ENCODE measurements at places on chromosomes 5 and 9.

- DNase-seq: no peak
Observed at GRCh38 chr5:177439518-177440053, 7.0 kb upstream of the PRR7 start.

GRCh38 chr5:132254321-132254977 lies 3.0 kb upstream of the PDLIM4 start:
- no peak for DNase-seq

DNA sequence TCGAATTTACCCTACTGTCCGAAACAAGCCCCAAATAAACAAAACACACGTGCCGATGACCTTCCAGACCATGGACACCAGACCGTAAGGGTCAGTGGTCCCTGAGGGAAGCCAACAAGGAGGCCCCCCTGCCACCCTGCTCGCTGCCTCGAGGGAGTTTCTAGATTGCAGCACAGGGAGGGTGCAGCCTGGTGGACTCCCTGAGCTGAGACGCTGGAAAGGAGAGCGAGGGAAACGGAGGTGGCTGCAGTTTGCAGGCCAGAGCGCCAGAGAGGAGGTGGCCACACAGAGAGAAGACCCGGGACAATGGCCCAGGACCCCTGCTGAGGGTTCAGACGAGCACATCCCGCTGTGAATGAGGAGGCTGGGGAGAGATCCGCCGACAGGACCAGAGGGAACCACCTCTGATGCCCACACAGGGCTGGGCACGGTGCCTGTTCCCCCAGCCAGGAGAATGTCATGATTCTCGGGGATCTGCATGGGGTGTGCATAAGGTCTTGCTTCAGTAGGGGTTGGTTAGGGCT lies 48.9 kb downstream of the SLC6A3 start:
- DNase-seq: no peak

GRCh38 chr5:42636946-42637345 lies 119.7 kb upstream of the CCDC152 start:
- no peak for DNase-seq

DNA sequence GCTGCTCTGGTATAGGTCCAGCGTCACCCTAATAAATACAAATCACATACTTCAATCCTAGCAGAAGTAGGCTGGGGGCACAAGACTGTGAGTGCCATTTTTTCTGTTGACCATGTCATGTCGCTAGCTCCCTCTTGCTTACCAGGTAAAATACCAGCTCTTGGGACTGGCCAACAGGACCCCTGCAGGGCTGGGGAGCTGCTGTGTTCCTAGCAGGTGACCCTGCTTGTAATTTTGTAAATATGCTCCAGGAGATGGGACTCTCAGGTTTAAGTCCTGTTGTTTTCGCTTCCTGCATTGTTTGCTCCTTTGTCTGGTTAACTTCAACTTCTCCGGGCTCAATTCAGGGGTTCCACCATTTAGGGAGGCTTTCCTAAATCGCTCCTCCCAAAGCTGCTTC lies 286.6 kb upstream of the DAP start:
- no peak for DNase-seq

GRCh38 chr5:146130440-146131045 lies 25.2 kb upstream of the PLAC8L1 start:
- no peak for DNase-seq

DNA sequence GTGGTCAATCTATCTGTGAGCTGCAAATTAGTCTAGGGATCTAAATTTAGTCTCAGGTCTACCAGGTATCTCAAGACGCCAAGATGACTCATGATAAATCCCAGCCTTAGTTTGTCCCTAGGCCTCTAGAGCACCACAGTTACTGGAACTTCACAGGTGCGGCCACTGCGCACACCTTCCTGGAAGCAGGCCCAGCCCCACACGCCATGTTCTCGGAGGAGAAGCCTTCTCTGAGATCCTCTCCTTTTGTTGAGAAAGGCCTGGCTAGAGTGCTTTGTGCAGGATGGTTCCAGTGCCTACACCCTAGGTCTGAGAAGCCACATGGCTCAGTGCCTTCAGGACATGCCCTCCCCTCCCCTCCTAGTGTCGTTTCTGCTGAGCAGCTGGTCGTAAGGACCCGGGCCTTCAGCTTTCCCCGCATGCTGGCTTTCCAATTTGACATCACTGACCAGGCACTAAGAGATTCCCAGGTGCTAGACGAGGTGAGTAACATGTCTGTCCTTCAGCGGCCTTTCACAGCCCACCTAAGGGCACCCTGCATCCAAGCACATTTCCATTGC lies 51.9 kb downstream of the IPPK start:
- DNase-seq: no peak

- no peak for DNase-seq
Observed at GRCh38 chr9:6305954-6306563, 22.1 kb upstream of the TPD52L3 start.

DNA sequence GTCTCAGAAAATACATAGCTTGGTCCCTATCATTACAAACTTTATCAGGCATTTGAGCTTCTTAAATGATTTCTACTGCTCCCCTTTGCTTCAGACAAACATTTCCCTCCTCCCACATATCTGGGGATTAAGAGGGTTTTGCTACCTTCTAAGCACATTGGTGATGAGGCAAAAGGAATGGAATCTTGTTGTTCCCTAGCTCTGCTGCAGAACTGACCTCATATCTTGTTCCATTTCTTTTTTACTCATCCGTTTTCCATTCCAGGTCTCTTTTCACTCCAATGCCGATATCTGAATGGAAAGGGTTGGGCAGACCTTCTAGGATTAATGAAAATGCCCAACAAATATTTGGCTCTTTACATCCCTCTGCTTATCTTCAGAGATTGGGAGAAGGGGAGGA lies 444.6 kb downstream of the ZNF608 start:
- no peak for DNase-seq

GRCh38 chr5:6439588-6440550 lies 8.8 kb upstream of the UBE2QL1 start:
- DNase-seq: no peak

DNA sequence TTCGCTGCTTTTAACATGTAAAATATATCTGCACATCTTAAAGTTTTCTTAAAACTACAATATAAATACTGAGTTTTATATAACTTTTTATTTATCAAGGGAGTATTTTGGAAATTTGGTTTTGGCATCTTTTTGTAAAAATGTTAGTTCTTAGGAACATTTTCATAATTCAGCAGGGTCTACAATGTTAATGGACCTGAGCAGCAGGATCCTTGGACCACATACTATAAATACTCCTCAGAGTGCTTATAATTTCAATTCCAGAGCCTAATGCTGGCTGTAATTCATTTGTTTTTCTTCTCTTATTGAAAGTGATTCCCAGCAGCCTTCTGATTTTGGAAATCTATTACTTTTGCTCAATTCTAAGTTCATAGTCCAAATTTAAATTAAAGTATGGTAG lies 1216.2 kb downstream of the MAT2B start:
- no peak for DNase-seq

GRCh38 chr5:143066556-143067281 lies 296.5 kb downstream of the ARHGAP26 start:
- peak; percentile 9 for DNase-seq

- no peak for DNase-seq
Observed at GRCh38 chr5:143946837-143947236, 134.9 kb downstream of the HMHB1 start.

DNA sequence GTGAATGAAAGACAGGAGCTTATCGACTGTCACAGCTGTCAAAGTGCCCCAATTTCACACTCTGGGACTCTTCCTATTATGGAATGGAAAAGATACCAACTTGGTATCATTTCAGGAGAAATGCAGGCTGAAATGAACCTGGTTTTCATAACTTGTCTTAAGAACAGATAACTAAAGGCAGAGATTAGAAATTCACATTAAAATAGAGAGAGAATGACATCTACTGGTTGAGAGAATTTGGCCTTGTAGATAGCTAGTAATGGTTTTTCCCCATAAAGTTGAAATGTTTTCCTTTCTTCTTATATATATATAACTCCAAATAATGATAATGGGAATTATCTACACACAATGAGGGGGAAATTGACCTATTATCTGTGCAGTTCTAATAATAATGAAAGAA lies 600.2 kb upstream of the CCNG1 start:
- DNase-seq: no peak

DNA sequence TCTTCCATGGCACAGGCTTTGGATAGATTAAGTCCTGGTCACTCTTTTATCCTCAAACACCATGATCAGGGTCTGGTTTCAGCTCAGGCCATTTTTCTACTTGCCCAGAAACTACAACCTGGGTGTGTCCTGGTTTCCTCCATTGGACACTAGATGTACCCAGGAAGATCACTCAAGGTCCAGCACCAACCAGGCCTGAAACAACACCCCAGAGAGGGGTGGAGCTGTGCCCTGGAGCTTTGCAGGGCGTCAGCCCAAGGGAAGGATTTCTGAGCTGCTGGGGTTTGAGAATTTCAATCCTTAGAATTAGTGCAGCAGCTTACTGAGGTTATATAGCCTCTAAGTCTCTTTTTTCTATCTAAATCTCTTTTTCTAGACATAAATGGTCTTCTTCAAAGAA lies 722.0 kb downstream of the MTRR start:
- no peak for DNase-seq

DNA sequence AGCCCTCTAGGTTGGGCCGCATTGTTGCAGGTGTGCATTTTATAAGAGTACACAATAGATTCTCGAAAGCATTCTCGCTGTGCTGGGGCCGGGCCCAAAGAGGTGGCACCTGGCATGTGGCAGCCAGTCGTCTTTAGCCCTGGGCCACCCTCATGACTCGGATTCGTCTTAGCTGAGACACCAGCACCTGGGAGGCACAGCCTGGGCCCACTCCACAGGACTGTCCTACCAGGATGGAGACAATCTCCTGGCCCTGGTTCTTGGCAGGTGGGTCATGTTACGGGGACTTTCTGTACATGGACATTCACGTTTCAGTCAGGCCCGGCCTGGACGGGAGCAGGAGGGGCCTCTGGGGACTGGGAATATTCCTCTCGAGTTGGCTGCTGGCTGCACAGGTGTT lies 212.5 kb downstream of the FANCC start:
- DNase-seq: no peak

DNA sequence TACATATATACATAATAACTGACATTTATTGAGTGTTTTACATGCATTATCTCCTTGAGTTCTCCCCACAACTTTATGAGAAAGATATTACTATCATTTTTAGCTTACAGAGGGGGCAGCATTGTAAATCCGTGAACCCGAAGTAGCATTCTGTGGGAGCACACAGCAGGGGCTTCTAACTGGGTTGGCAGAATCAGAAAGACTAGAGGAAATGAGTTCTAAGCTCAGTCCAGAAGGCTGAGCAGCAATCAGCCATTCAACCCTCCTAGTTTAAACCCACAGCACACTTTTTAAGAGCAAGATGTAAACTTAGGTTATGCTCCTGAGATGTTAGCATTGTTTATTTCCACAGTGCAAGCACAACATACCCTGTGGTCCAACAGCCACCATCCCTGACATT lies 177.2 kb downstream of the TMEM38B start:
- DNase-seq: no peak

DNA sequence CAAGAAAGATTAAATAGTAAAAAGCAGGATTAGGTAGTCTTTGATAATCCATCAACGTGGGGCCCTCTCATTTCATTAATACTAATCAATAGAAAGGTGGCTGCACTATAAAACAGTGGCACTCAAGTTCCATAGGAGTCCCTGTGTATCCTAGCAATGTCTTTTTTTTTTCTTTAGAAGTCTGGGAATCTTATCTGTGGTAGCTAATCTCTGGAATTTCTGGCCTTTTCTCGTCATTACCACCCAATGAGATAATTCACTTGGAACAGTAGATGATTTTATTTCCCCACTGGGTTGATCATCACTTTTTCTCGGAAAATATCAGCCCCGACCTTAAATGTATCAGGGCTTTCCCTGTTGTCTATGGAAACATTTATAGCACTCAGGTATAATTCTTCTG lies 86.8 kb upstream of the CDH6 start:
- no peak for DNase-seq

GRCh38 chr5:56465769-56466135 lies 232.6 kb upstream of the ANKRD55 start:
- no peak for DNase-seq

DNA sequence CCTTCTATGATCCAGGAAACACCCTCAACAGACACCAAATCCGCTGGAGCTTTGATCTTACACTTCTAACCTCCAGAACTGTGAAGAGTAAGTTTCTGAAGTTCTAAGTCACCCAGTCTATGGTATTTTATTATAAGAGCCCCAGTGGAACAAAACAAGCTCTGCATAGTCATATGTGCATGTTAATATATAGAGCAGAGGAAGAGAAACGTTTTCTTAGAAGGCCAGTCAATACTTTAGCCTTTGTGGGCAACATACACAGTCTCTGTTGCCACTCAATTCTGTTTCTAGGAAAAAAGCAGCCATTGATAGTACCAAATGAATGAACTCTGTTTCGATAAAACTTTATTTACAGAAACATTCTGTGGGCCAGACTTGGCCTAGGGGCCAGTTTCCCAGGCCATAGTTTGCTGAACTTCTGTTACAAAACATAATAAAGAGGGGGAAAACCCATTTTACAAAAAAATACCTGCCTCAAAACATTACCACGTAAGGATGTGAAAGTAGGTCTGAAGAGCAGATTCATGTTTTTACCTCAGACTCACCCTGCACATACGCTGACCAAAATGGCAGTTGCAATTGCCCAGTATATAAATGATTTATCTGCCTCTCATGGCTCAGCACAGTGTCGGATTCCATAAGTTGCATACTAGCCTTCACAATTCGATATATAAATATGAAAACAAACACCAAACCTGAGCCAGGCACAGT lies 350.5 kb downstream of the SLIT3 start:
- DNase-seq: no peak

DNA sequence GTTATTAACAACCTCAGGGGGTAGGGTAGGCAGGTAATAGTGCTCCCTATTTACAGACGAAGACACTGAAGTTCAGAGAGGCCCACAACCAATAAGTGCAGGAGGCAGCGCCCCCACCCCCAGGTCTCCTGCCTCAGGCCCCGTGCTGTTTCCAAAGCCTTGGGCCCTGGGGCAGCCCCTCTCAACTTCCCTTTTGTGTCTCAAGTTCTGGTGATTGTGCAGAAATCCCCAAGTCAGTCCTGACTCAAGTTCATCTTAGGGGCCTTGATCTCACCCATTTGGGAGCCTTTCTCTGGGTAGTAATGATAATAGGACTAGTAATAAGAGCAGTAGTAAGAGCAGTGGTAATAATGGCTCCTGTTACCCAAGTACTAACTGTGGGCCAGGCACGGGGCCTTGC lies 35.5 kb upstream of the ASS1 start:
- no peak for DNase-seq

DNA sequence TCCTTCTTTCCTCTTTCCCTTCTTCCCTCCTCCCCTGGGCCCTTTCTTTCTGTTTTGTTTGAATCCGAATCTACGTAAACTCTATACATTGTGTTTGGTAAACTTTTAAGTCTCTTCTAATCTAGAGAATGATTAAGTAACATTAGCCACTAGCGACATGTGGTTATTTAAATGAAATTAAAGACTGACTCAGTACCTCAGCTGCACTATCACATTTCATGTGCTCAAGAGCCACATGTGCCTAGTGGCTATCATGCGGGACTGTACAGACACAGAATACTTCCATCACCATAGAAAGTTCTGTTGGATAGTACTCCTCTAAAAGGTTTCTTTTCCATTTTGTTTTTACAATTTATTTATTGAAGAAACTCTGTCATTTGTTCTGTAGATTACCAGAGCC lies 29.0 kb downstream of the DCTN4 start:
- no peak for DNase-seq
